ENCODE measurements at places on chromosomes 16 and 17.
A peak's percentile ranks its signal among the peaks of the same experiment; 100 is the strongest.

DNA sequence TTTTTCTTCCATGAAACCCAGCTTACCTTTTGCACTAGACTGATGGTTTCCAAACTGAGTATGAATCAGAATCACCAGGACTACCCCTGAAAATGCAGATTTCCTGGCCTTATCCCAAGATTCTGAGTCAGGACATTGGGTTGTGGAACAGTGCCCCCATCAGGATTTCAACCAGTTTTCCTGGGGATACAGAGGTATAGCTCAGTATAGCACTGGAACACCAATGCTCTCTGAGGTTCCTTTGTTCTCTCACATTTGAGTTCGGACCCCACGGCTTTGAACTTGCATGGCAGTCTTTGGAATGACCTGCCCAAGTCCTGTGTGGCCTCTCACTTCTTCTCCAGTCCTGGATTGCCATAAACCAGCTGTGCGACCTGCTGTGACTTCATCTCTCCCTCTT, 12.8 kb upstream of the CCL8 start:
- no peak for DNase-seq

DNA sequence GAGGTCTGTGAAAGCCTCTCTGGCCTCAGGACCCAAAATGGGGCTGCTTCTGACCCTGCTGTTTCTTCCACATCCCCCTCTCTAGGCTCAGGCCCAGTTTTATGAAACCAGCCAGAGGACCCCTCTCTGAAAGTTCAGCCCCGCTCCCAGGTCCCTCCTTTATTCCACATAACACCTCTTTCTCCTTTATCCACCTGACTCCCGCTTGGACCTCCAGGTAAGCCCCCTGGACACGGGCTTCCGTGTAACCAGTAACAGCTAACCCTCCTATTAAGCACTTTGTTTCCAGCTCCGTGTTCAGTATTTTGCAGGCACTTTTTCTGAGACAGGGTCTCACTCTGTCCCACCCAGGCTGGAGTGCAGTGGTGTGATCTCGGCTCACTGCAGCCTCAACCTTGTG, 37.4 kb downstream of the PSME3IP1 start:
- no peak for DNase-seq

- no peak for DNase-seq
Measured at GRCh38 chr17:41131979-41132378, 8.0 kb upstream of the KRTAP4-12 start.

GRCh38 chr16:30985401-30986128, 558 bp downstream of the HSD3B7 start:
- DNase-seq = no peak

- no peak for DNase-seq
Measured at GRCh38 chr16:74909665-74910064, 75.3 kb downstream of the WDR59 start.

- no peak for DNase-seq
Measured at GRCh38 chr17:79815836-79816461, 19.1 kb upstream of the CBX8 start.

DNA sequence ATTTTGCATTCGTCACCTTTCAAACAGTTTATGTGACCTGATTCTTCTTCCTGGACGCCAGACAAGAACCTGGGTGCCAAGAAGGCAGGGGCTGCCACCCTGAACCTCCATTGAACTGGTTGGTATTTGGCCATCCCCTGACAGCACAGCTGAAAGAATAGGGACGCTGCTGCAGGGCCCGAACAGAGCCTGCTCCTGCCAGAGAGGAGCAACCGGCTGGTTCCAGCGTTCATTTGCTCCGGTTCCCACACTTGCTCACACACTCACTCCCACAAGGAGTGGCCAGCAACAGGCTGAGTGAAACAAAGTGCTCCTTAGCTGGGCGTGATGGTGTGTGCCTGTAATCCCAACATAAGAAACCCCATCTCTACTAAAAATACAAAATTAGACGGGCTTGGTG, 14.9 kb downstream of the KRT9 start:
- DNase-seq = no peak

- no peak for DNase-seq
Measured at GRCh38 chr17:57329380-57330214, 73.3 kb downstream of the MSI2 start.

DNA sequence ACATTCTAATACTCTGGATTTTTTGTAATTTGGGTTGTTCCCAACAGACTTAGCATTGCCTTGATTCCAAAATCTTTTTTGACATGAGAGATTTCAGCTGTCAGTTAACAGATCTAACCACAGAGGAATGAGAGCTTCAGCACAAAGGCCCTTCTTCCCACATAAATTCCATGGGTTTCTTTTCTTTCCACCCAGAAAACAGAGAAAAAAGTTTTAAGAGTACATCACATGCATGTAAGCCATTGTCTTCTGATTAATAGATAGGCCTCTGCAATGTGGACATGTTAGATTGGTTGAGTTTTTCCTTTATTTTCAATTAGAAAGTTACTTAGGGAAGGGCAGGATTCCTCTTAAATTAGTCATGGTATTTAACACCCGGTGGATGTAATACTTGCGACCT, 939 bp downstream of the MYH8 start:
- DNase-seq = no peak

DNA sequence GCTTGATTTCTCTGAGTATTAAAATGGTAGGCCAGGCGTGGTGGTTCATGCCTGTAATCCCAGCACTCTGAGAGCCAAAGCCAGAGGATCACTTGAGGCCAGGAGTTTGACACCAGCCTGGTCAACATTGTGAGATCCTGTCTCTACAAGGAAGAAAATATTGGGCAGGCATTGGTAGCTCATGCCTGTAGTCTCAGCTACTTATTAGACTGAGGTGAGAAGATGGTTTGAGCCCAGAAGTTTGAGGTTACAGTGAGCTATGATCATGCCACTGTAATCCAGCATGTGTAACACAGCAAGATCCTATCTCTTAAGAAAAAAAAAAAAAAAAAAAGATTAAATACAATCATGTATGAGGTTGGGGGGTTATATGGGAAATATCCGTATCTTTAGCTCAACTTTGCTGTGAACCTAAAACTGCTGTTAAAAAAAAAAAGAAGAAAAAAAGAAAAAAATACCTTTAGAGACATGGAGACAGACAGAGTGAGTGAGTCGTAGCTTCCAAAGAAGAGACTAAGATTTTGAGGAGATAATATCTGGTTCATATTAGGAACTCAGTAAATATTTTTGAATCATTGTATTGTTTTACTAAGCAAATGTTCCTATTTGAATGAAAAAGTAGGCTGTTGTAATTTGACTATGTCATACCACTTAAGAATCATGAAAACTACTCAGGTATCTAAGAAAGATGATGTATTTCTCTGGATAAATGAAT, 325.7 kb upstream of the TBX2 start:
- no peak for DNase-seq

DNA sequence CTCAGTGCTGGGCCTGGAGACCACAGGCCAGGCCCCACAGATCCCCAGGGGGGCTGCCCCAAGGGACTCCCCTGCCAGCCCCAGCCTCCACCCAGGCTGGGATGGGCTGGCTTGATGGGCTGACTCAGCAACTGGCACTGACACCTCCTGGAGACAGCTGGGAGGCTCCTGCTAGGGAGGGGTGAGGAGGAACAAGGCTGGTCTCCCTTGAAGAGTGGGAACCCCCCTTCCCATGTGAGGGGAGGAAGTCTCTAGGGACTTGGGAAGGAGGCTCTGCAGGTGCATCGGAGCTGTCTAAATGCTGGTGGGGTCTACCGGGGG, 10.4 kb downstream of the NHERF1 start:
- no peak for DNase-seq

GRCh38 chr16:85107083-85107482, 5.2 kb downstream of the CIBAR2 start:
- DNase-seq = no peak

- peak; percentile 17 for DNase-seq
Measured at GRCh38 chr17:39777534-39778365, 40.0 kb downstream of the GRB7 start.

GRCh38 chr17:40493697-40494096, 7.7 kb downstream of the TNS4 start:
- no peak for DNase-seq

DNA sequence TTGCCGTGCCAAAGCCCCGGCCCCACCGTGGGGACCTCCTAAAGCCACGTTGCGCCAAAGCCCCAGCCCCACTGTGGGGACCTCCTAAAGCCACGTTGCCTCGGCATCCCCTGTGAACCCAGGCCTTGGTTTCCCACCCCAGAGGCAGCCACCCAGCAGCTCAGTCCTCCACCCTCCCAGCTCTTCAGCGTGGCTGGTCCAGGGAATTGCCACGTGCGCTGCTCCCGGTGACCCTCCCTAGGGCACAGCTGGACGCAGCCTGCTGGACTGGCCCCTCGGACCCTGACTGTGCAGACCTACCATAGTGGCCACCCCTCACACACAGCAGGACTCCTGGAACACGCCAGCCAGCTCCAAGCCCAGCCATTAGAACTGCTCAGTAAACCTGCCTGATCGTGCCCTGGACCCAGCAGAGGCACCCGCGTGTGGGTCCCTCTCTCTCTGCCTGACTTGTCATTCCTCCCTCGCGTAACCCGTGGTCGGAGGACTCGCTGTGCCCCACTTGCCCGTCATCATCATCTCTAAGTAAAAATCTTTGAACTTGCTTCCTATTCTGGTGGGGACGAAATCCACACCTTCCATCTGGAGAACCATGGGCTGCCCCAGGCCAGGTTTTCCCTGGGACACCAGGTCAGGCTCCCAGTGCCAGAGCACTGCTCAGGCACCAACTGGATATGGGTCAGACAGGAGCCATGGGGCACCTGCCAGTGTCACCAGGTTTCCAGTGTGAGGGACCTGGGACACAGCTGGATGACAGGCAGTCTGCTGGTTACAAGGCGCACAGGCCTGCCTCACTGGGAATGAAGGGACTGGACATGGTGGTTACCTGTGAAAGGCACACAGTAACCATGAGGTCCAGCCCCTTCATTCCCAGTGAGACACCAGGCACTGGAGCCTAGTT, 5.6 kb downstream of the CIAO3 start:
- no peak for DNase-seq

DNA sequence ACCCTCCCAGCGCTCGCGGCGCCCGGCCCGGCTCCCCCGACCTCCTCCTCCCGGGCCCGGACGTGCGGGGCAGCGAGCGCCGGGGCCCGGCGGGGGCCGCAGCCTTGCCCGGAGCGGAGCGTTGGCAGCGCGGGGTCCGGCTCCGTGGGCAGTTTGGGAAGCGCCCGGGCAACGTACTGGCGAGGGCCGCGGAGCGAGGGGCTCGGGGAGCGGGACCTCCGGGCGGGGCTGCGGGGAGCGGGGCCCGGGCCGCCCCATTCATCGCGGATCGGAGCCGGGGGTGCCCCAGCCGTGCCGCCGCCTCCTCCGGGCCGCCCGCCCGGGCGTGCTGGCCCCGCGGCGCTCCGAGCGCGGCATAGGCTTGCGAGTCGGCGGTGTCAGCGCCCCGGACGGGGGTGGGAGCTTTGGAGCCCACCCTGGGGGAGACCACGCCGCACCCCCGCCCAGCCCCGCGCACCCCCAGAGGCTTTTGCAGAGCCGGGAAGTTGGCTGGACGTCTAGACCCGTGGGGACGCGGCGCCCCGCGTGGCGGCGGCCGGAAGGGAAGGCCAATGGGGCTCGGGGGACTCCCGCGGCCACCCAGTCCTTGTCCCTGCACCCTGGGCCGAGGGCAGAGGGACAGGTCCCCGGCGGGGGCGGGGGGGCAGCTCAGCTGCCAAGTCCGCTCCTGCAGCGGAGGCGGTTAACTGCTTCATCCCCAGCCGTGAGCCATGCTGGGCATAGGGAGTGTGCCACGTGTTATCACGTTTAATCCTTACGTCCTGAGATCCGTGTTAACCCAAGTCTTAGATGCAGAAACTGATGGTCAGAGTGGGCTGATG, 852 bp downstream of the ZNF469 start:
- no peak for DNase-seq

- no peak for DNase-seq
Measured at GRCh38 chr17:13874817-13875216, 194.5 kb upstream of the COX10 start.

GRCh38 chr17:65560628-65561451, 608 bp downstream of the AXIN2 start:
- DNase-seq = peak; percentile 79

DNA sequence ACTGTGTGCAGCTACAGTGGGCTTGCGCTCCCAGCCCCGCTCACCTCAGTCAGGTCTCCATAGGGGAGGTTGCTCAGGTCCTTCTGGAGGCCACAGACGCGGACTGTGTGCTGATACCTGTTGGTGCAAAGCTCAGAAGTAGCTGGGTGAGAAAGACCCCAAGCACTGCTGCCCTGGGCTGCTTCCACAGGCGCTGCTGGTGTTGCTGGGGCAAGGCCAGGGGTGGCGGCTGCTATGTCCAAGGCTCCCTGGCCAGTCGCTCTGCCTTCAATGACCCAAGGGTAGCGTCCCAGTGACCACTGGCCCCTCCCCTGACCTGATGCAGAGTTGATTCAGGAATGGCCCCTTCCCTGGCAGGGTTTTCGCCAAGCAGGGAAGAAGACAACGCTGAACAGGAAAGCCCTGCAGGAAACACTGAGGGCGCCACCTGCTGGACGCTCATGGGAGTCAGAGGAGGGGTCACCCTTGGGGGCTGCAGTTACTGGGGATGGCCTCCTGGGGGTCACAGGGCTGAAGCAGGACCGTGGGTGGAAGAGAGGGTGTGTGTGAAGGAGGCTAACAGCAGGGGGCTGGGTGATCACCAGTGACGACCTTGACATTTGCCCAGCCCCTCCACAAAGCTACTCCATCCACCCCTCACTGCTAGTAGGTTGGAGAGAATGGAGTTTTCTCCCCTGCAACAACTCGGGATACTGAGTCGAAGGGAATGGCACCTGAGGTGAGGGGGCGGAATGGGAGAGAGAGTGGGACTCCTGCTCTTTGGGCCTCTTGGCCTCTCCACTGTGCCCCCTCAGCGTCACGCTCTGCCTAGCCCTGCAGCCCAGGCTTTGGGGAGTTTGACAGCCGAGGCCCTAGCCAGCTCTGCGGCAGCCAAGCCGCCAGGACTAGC, 38.3 kb downstream of the ABCC12 start:
- peak; percentile 35 for DNase-seq

DNA sequence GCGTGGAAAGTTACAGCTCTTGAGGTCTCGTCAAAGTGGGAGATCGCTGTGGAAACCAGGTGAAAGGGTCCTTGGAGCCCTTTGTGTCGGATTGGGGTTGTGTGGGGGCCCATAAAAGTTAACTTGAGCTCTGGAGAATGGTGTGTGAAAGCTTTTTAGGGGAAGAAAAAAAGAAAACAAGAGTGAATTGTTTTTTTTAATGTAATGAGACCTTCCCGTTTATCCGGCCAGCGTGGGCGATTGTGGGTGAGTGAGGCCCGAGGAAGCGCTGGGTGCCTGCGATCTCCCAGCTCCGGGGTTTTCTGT, 150.6 kb downstream of the MSI2 start:
- DNase-seq = no peak

DNA sequence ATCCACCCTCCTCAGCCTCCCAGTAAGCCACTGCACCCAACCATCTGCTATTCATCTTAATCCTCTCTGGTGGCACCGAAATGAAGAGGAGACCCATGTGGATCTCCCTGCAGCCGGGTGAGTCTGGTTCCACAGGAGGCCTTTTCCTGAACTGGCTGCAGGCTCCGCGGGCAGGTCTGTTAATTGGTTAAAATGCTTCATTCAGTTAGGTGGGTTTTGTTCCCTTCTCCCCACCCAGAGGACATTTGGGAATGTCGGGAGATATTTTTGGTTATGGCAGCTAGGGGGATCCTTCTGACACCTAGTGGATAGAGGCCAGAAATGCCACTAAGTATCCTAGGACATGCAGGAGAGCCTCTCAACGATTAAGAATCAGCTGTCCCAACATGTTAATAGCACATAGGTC, 16.7 kb downstream of the C16orf54 start:
- no peak for DNase-seq

- DNase-seq = no peak
Measured at GRCh38 chr16:678209-678857, 1.9 kb upstream of the STUB1 start.

- no peak for DNase-seq
Measured at GRCh38 chr16:85320677-85321385, 208.6 kb upstream of the CIBAR2 start.
